CD4-positive, CD25-positive, alpha-beta regulatory T cell (primary cell): ENCODE measurements at places on chromosomes 1 and 21. TPM values are rescaled to one million over a fixed set of nuclear protein-coding genes. Genes with fewer than 3 reads are reported as not detected.

LAMB3 gene
- 0.96 TPM for total RNA-seq

UBXN10 gene
- 0.30 TPM for total RNA-seq

SLC1A7 gene
- total RNA-seq = not detected

NTRK1 gene
- 0.91 TPM for total RNA-seq

AMY1B gene
- not detected for total RNA-seq

TFF2 gene
- total RNA-seq = not detected

HCRTR1 gene
- total RNA-seq = not detected

MPZ gene
- 2.3 TPM for total RNA-seq

TNFAIP8L2 gene
- total RNA-seq = 4.3 TPM

RIMKLA gene
- total RNA-seq = not detected

BARHL2 gene
- not detected for total RNA-seq

FCRLB gene
- not detected for total RNA-seq

TDRD5 gene
- total RNA-seq = not detected

RIPK4 gene
- total RNA-seq = 0.52 TPM

RGS4 gene
- total RNA-seq = not detected

DENND2C gene
- total RNA-seq = 2.2 TPM

TLCD4 gene
- total RNA-seq = not detected

CYP4Z1 gene
- not detected for total RNA-seq

SLC6A9 gene
- total RNA-seq = 0.20 TPM

PALMD gene
- total RNA-seq = not detected

LHX4 gene
- not detected for total RNA-seq

LCK gene
- total RNA-seq = 388 TPM

C1QA gene
- not detected for total RNA-seq

EXOC8 gene
- 46.1 TPM for total RNA-seq

AKNAD1 gene
- not detected for total RNA-seq

PROK1 gene
- total RNA-seq = not detected

KIAA0040 gene
- 50.1 TPM for total RNA-seq

SELL gene
- total RNA-seq = 370 TPM

FAM110D gene
- not detected for total RNA-seq

ADCY10 gene
- 0.10 TPM for total RNA-seq

SPRR5 gene
- total RNA-seq = not detected

NT5C1A gene
- total RNA-seq = 0.47 TPM

CRYBG2 gene
- 2.3 TPM for total RNA-seq

FCER1G gene
- total RNA-seq = 2.9 TPM

IRF6 gene
- 0.86 TPM for total RNA-seq

PTPN7 gene
- 124 TPM for total RNA-seq

LCE3E gene
- not detected for total RNA-seq

S100A1 gene
- total RNA-seq = not detected

LRRC53 gene
- not detected for total RNA-seq

ACBD3 gene
- 29.6 TPM for total RNA-seq

CHD5 gene
- total RNA-seq = not detected

XKR8 gene
- 9.1 TPM for total RNA-seq

CD5L gene
- total RNA-seq = not detected

CSF3R gene
- 3.6 TPM for total RNA-seq

PBXIP1 gene
- total RNA-seq = 774 TPM

HSD11B1 gene
- 0.47 TPM for total RNA-seq

PRR9 gene
- total RNA-seq = not detected

LRRC39 gene
- 1.6 TPM for total RNA-seq
